Vein endothelial cell (primary cell): ENCODE measurements at places on chromosomes 11 and 22. TPM values are rescaled to one million over a fixed set of nuclear protein-coding genes. Genes with fewer than 3 reads are reported as not detected.

DEUP1 gene
- not detected in 2 replicates for total RNA-seq

POTEH gene
- not detected in 2 replicates for total RNA-seq

PMM1 gene
- total RNA-seq: 3.7 and 5.2 TPM in 2 replicates

LARGE1 gene
- total RNA-seq: 4.1 and 4.6 TPM in 2 replicates

ADORA2A gene
- 10.6 and 18.6 TPM in 2 replicates for total RNA-seq

BEST1 gene
- total RNA-seq: not detected in 2 replicates

KCTD17 gene
- total RNA-seq: 33.9 and 37.2 TPM in 2 replicates

ZNRF3 gene
- total RNA-seq: 5.9 and 7.2 TPM in 2 replicates

SEZ6L gene
- not detected in 2 replicates for total RNA-seq

TBCEL gene
- 23.5 and 32.9 TPM in 2 replicates for total RNA-seq

TRPM5 gene
- total RNA-seq: not detected in 2 replicates

TEX12 gene
- total RNA-seq: 0.29 and 0.65 TPM in 2 replicates

MAPK8IP1 gene
- total RNA-seq: 5.9 and 6.6 TPM in 2 replicates

LRRC4C gene
- total RNA-seq: not detected in 2 replicates

MPEG1 gene
- total RNA-seq: not detected in 2 replicates

AP5B1 gene
- total RNA-seq: 20.6 and 21.9 TPM in 2 replicates

SMIM35 gene
- not detected in 2 replicates for total RNA-seq

GAL gene
- 1.5 and 2.9 TPM in 2 replicates for total RNA-seq

MS4A2 gene
- total RNA-seq: not detected in 2 replicates

SCGB2A2 gene
- not detected in 2 replicates for total RNA-seq

ANKK1 gene
- under 0.01 TPM in 1 of 2 replicates, not detected in the other for total RNA-seq

GUCY1A2 gene
- total RNA-seq: 1.3 and 1.4 TPM in 2 replicates

LRRN4CL gene
- 0.19 and 0.33 TPM in 2 replicates for total RNA-seq

IL10RA gene
- 0.10 TPM in 1 of 2 replicates, not detected in the other for total RNA-seq

HPX gene
- 0.33 and 0.67 TPM in 2 replicates for total RNA-seq

NAA40 gene
- total RNA-seq: 22.9 and 26.5 TPM in 2 replicates

SLCO2B1 gene
- total RNA-seq: 0.57 and 0.65 TPM in 2 replicates

GGTLC2 gene
- total RNA-seq: not detected in 2 replicates

MRGPRF gene
- total RNA-seq: 0.10 and 0.33 TPM in 2 replicates

SLC5A12 gene
- total RNA-seq: not detected in 2 replicates

CHST1 gene
- 48.7 and 90.7 TPM in 2 replicates for total RNA-seq

OR52I1 gene
- total RNA-seq: not detected in 2 replicates

TLCD5 gene
- total RNA-seq: 5.2 and 6.6 TPM in 2 replicates

HSCB gene
- 13.6 and 17.0 TPM in 2 replicates for total RNA-seq

OR8K3 gene
- not detected in 2 replicates for total RNA-seq

NRXN2 gene
- total RNA-seq: not detected in 2 replicates

CHCHD10 gene
- total RNA-seq: 1.6 and 4.2 TPM in 2 replicates

SLC25A17 gene
- 16.7 and 19.7 TPM in 2 replicates for total RNA-seq

SLC37A2 gene
- 0.98 and 2.7 TPM in 2 replicates for total RNA-seq

NLRP14 gene
- 0.10 and 0.65 TPM in 2 replicates for total RNA-seq

OR51B4 gene
- total RNA-seq: not detected in 2 replicates

SCGB1D4 gene
- total RNA-seq: not detected in 2 replicates

C11orf97 gene
- total RNA-seq: not detected in 2 replicates

NEFH gene
- total RNA-seq: 0.86 and 0.98 TPM in 2 replicates

KCNC1 gene
- not detected in 2 replicates for total RNA-seq

KIAA0930 gene
- 41.8 and 51.0 TPM in 2 replicates for total RNA-seq

PIWIL4 gene
- 0.57 and 0.65 TPM in 2 replicates for total RNA-seq

CLMP gene
- total RNA-seq: 0.10 and 1.6 TPM in 2 replicates
